ENCODE measurements at places on chromosomes 7 and 10.

DNA sequence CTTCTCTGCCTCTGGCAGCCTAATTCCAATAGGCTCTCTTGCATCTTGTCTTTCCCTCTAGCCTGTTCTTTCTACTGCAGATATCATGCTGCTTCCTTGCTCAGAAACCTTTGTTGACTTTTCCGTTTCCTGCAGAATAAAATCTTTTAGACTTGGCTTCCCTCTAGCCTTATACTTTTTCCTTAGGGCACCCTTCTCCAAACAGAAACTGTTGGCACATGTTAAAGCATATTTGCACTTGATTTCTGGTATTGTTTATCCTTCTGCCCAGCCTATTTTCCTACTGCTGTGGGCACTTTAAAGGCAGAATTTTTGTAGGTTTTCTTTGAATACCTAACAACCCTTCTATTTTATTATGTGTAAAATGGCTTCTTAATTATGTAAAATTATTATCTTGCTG, 4.6 kb downstream of the GNAI1 start:
- DNase-seq, result no peak

- DNase-seq, result no peak
Observed at GRCh38 chr10:97321032-97321803, 2.1 kb downstream of the FRAT1 start.

DNA sequence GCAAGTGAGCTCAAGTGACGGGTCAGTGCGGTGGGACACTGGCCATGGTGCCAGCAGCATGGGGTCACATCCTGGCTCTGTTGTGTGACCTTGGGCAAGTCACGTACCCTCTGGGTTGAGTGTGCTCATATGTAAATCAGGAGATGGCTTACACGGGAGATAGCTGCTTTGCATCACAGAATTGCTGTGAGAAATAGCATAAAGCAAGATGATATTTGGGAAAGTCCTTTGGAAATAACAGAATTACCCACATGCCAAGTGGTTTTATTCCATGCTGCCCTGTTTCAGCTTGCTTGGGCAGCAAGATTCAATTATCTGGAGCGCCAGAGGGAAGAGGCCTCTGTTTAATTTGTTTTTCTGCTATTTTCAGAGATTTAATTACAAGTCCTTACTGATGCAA, 48.9 kb downstream of the LYZL2 start:
- no peak for DNase-seq

DNA sequence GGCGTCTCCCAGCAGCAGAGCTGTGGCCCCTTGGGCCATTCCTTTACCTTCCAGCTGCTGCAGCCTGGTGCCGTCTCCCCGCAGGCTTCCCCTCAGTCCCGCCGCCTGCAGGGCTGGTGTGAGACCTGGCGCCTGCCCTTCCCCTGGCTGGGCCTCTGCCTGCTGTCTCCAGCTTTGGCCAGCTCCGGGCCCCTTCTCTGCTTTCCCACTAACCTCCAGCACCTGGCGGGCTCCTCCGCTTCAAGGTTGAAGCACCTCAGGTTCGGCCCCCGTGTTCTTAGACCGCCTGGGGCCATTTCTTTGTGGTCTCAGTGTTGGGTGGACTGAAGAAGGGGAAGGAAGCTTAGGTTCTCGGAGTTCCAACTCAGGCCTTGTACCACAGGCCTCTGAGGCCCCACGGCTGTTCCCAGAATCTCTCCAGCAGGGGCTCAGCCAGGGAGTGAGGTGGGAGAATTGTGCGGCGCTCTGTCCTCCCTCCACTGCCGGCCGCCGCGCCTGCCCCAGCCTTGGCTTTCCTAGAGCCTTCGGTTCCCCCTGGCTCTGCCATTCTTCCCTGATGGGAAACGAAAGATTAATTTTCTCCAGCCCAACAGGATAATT, 30.3 kb downstream of the GBX1 start:
- DNase-seq, result no peak

DNA sequence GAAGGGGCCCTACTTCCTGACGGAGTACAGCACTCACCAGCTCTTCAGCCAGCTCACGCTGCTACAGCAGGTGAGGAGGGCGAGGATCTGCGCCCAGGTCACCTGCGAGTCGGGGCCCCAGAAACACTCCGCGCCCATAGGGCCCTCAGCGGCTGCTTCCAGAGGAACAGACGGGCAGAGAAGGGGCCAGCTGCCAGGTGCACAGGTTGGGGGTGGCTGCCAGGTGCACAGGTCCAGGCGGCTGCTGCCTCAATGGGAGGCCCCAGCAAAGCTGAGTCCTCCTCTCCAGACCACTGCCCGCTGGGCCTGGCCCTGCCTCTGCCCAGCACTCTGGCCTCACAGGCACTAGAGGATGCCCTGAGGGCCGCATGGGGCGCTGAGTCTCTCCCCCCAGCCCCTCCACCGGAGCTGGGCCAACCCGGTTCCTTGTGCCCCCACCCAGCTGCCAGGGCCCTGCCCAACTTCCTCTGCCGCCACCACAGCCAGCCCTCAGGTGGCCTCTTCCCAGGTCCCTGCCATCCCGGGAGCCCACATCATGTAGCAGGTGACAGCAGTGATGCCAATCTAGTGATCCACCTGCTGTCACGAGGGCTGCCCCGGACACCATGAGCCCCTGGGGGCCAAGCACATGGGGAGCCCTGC, 17.0 kb upstream of the UTF1 start:
- DNase-seq, result no peak

DNA sequence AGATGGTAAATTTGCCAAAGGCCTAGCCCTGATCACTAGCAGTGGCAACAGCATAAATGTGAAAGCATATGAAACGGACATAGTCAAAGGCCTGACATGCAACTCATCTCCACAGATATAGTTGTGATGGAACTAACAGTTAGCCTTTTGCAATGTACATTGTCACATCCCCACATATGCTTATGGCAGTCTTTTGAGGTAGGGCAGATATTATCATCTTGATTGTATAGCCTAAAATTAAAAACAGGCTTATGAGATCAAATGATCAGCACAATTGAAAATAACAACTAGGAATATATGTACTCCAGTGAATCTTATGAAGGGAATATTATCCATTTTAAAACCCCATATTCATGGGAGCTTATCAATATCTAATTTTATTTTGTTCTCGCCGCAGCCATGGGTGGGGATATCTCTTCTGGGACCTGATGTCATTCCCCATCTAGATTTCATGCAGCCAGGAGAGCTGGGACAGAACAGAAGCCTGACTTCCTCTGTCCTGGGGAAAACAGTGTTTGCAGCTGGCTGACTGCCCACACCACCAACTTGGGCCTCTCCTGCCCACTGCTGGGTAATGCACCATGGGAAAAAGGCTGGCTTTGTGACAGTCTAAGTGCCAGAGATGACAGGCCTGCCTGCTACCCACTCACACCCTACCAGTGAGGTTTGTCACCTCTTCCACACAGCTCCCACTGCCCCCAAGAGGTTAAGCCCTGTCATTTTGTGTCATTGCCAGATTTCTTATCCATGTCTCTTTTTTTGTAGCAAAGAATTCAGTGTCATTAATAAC, 180.2 kb upstream of the FZD1 start:
- DNase-seq, result no peak

- no peak for DNase-seq
Observed at GRCh38 chr7:111911166-111911961, 294.8 kb downstream of the DOCK4 start.

GRCh38 chr7:1197997-1198625, 34.6 kb upstream of the UNCX start:
- DNase-seq, result no peak

- DNase-seq, result peak; percentile 10
Observed at GRCh38 chr10:116849248-116850057, at the start of gene ENO4. TSS of gene ENO4 (plus strand) at chr10:116849499. CDS start at chr10:116849567, 68 bp downstream.
